ENCODE measurements at places on chromosomes 3 and 15. TPM values are rescaled to one million over a fixed set of nuclear protein-coding genes. Genes with fewer than 3 reads are reported as not detected.

CHRFAM7A gene
- 4.7 TPM for total RNA-seq

CFAP100 gene
- total RNA-seq, result 1.5 TPM

ZNF620 gene
- 6.1 TPM for total RNA-seq

NEK10 gene
- 1.9 TPM for total RNA-seq

CHRNA7 gene
- 1.5 TPM for total RNA-seq

TRH gene
- not detected for total RNA-seq

GRK7 gene
- not detected for total RNA-seq

NOX5 gene
- 0.45 TPM for total RNA-seq

FANCD2OS gene
- not detected for total RNA-seq

- no peak for DNase-seq
Observed at GRCh38 chr3:186511245-186511644, 32.9 kb downstream of the CRYGS start.

- no peak for DNase-seq
Observed at GRCh38 chr15:80957976-80958375, 31.6 kb downstream of the MESD start.

DNA sequence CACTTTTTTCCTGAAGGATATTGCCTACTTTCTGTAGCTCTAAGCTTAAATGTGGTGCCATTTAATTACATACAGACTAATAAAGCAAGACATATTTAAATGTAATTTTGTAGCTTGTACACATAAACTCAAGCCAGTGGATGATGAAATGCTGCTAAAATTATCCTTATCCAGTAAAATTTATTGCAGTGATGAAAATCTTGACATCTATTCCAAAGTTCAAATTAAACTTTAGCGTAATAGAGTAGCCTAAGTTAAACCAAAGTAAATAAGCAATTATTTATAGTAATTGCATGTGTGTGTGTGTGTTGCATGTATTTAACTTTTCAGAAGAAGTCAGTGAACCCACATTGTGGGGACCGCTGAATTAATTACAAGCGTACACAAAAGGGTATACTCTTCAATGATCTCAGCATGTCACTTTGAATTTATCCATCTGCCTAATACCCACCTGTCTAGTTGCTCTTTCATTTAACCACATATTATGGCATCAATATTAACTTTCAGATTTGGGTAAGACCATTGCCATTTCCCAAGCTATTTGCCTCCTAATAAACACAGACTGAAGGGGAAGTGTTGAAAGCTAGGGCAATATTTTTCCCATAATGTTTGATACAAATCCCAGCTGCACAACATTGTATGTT lies 85.0 kb downstream of the MECOM start:
- DNase-seq, result no peak

DNA sequence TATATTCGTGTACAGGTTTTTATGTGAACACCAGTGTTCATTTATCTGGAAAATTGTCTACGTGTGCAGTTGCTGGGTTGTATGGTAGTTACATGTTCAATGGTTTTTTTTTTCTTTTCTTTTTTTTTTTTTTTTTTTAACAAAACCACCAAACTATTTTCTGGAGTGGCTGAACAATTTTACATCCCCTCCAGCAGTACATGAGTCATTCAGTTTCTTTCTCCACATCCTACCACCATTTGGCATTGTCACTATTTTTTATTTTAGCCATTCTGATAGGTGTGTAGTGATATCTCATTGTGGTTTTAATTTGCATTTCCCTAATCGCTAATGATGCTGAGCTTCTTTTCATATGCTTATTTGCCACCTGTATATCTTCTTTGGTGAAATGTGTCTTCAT lies 256.3 kb upstream of the EOMES start:
- DNase-seq, result no peak

- DNase-seq, result no peak
Observed at GRCh38 chr3:148367756-148368155, 329.9 kb upstream of the AGTR1 start.

GRCh38 chr3:114333923-114334240 lies 40.1 kb downstream of the TIGIT start:
- DNase-seq, result no peak

DNA sequence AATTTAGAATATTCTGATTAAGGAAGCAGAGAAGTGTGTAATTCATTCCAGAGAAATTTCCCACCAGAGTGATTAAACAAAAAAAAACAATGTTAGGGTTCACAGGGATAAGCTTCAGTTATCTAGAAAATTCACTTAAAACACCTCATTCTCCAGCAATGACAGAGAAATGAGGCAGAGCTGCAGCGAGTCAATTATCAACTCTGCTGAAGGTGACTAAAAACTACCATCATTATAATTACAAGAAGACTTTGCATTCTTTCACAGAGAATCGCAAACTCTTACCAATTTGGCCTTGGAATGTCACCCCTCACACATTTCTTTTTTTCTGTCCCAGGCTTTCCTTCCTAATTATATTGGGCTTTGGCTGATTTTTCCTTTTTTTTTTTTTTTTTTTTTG lies 117.1 kb downstream of the RAB11A start:
- DNase-seq, result no peak

DNA sequence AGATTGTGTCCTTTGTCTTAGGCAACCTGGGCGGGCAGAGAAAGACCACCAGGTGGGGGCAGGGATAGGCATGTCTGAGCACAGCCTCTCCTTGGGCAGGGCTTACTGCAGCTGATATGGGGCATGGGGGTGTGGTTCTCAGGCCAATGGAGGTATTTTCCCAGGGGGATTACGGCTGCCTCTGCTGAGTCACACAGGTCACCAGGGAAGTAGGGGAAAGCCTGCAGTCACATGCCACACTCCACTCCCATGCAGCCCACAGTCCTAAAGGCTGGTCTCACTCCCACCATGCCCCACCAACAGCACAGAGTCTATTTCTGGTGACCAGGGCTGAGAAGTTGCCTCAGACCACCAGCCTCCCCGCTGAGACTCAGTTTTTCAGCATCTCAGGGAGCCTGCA lies 466.4 kb downstream of the DIPK2A start:
- no peak for DNase-seq

- DNase-seq, result no peak
Observed at GRCh38 chr3:184977796-184978195, 165.8 kb downstream of the VPS8 start.

DNA sequence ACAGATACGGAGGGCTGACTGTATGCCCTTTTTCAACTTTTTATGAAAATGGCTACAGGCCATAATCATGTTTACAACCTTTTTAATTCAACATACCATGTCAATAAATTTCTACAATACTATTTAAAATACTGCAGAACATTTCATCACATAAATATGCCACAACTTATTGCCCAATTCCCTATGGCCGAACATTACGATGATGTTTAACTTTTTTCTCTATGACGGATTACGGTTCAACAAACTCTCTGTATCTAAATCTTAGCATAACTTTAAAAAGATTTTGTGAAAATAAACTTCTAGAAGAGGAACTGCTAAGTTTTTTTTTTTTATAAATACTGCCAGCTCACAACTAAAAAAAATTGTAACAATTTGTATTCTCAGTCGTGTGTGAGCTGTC lies 220.4 kb downstream of the OSBPL10 start:
- no peak for DNase-seq

DNA sequence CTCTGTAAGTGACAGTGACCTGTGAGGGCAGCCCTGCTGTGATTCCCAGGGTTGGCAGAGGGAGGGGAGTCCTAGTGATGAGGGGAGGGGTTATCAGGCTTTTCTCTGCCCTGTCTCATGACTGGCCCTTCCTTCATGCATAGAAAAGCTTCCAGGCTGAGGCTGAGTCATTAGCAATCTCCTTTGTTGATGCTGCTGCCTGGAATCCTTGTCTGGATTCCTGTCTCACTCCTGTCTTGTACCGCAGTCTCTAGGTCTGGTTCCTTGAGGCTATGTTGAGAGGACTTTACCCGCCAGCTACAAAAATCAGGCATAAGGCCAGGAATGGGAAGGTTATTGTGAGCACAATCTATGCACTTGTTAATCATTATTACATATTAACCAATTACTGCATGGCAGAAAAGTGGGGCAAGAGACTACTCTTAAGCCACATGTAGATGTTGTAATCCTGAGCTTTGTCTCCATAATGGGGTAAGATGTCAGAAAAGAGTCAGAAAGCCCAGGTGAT lies 7.2 kb downstream of the KLHL6 start:
- DNase-seq, result no peak

- DNase-seq, result peak; percentile 73
Observed at GRCh38 chr3:60610441-60611112, 640.7 kb downstream of the FHIT start.

GRCh38 chr3:106006571-106006970 lies 137.8 kb upstream of the CBLB start:
- no peak for DNase-seq

GRCh38 chr3:189269365-189269764 lies 97.6 kb downstream of the TPRG1 start:
- DNase-seq, result no peak

- no peak for DNase-seq
Observed at GRCh38 chr3:116267116-116267515, 178.2 kb downstream of the LSAMP start.

Data from sciatic nerve (tissue), 2 donors.